ENCODE measurements at places on chromosomes 5 and 9.

DNA sequence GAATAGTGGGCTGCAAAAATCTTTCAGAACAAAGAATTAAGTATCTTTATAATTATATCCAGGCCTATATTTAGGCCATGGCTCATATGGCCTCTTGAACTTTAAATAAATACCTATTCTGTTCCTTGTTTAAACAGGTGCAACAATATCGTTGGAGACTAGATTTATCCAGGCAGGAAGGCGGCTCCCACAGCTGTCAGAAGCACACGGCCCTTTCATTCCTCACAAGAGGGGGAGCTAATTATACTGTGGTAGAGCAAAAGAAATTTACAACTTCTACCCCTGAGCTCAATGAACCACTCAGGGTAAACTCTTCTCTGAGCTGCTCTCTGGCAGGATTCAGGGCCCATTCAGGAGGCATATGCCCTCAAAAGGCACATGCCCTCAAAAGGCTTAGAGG, 31.3 kb downstream of the TMEM174 start:
- DNase-seq, result no peak

DNA sequence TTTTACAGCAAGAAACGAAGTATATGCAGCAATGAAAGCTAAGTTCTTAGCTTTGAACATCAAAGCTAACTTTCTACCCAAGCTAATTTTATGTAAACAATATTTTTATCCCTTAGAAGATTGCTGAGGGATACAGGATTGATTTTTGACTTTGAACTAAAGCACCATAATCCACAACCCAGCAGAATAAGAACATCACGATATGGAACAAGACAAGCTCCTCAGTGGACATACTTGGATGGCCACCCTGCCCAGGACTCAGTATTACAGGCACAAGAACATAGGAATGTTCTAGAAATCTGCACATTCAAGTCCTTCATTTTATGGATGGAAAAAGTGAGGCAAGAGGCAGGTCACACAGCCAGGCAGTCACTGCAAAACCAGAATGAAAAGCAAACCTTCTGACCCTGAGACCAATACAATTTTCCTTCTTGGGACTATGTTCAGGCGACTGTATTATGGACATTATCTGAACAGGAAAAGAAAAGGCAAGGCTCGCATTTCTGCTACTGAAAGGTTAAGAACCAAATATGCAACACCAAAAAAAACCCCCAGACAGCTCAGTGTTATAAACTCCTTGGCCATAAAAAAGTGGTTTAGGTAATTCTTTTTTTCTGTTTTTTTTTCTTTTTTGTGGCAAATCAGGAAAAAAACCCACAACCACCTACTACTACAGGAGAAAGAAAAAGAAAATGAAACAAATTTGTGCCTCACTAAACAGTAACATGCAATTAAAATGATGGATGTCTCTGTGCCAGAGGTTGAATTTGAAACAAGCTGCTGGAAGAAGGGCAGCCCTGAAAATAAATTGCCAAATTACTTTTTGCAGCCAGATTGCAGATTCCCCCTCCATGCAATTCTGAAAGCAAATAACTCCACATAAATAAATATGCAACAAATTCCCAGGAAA, 25.4 kb downstream of the EPB41L4B start:
- no peak for DNase-seq

GRCh38 chr9:20491612-20492011, 130.7 kb downstream of the MLLT3 start:
- DNase-seq, result no peak

DNA sequence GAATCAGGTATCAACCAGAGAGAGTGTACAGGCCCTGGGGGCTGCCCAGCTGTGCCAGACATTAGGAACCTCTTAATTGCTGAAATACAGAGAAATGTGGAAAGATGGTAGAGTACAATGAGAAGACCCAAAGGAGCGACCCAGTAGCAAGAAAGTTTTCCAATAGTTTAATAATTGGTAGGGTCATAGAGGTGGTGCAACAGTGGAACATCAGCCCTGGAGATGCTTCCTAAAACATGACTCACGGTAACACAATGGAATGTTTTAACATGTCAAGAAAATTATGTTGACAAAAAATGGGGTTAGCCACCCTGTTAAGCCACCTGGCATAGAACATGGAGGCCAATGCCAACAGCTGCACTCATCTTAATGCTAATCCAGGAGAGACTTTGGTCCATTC, 284.1 kb downstream of the ELAVL2 start:
- DNase-seq, result no peak

DNA sequence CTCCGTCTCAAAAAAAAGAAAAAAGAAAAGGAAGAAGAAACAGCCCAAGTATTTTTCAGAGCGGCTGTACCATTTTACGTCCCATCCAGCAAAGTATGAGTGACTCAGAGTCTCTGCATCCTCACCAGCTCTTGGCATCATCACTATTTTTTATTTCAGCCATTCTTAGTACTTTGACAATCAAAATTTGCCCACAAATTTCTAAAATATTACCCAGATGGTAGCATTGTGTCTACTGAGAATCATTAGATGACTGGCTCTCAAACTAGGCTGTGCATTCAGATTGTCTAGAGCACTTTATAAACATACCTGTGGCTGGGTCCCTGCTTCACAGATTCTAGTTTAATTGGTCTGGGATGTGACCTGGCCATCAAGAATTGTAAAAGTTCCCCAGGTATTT, 21.6 kb upstream of the MELK start:
- no peak for DNase-seq

GRCh38 chr5:16179511-16179935, at the start of gene MARCHF11:
MARCHF11 (minus strand) TSS chr5:16179791; CDS start chr5:16179575, 216 bp downstream.
- no peak for DNase-seq

DNA sequence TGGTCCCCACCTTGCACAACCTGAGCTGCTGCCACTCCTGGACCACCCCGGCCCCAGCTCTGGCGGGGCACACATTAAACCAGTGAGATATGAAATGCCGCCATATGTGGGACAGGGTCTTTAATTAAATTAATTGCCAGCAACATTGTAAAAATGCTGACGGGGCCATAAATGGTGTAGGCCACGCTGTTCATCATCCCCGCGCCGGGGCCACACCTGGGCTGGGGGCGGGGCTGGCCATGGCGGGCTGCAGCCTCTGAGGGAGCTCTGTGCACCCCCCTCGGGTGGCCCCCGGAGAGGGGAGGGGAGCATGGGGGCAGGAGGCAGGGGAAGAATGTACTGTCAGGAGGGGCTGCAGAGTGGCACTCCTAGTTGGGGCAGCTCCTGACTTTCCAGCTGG, 41.0 kb downstream of the UNC5A start:
- DNase-seq, result no peak

DNA sequence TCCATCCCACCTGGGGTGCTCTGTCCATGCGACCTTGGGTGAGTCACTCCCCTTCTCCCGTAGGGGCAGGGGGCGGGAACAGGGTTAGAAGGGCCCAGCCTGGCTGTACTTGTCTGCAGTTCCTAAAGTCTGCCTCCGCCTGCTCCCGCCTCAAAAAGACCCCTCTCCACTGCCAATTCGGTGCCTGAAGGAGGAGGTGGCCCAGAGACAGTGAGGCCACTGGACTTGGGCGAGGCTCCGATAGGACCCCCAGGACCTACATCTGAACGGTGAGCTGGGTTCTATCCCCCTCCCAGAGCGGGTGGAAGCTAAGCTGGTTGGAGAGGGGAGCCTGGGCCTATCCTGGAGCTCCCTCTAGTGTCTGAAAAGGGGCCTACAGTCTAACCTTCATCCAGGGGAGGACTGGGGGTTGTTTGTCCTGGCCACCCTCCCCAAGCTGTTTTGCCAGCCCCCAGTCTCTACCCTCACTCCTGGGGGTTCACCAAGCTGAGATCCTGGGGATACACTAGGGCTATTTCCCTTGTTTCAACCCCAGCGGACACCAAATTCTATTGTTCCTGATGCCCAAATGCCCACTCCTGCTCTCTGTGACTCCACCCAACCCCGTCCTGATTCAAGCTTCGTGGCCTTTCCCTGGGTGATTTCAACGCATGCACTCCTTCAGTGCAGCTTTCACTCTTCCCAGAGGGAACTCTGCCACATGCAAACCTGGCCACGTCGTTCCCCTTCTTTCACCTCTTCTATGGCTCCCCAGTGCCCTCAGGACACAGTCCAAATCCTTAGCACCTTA, 6.1 kb upstream of the CRB2 start:
- no peak for DNase-seq

DNA sequence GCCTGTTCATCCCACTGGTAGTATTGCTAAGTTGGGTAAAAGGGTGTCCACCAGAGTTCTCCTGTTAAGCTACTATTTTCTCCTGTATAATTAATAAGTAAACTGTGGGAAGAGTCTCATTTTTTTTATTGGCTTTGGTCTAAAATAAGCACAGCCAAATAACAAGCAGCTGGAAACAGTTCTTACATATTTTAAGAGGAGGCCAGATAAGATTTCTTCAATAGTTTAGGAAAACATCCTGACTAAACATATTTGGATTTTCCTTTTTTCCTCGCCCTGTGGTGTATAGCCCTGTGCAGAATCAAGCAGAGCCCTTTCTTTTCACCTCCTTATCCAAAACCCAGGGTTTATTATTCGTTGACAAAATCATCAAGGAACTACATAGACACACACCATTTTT, 122.2 kb upstream of the ZNF608 start:
- no peak for DNase-seq

DNA sequence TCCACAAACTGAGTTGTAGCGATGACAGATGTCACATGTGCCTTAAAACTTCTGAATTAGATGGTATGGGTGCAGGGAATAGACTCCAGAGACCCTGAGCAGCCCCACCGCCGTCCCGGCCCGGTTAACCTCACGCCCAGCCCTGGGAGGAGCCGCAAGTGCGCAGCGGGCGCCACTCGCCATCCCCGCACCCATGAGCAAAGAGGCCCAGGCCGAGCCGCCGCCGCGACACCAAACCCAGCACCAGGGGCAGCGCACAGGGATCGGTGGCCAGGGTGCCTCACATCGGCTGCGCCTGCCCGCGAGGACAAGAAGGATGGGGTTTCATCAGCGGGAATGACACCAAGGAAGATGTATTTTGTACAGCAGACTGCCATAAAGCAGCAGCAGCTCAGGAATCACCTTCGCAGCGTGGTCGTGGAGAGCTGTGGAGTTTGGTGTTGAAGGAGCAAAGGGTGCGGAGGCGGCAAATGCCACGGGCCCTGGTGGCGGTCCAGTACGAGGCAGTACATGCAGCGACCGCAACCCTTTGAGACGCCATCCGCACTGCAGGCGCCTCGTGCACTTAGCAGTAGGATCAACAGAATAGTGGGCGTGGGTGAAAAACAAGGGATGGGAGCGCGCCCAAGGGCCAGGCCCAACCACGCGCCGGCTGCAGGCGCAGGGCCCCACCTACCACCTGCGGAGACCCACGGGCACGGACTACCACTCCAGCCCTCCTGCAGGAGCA, 89.7 kb downstream of the ZNF366 start:
- no peak for DNase-seq

GRCh38 chr9:37710046-37710445, 43.6 kb upstream of the TRMT10B start:
- no peak for DNase-seq

GRCh38 chr5:5985332-5985731, 393.0 kb downstream of the MED10 start:
- no peak for DNase-seq

Measured in right renal pelvis (tissue), 4 donors.